ENCODE measurements at places on chromosomes 1 and 21. TPM values are rescaled to one million over a fixed set of nuclear protein-coding genes. Genes with fewer than 3 reads are reported as not detected.

Gene FALEC
- not detected for total RNA-seq

Gene ARHGAP29
- 32.5 TPM for total RNA-seq

Gene IL20
- not detected for total RNA-seq

Gene DMBX1
- total RNA-seq = not detected

Gene MANEAL
- 0.65 TPM for total RNA-seq

Gene RASSF5
- total RNA-seq = 4.1 TPM

All from fibroblast of the aortic adventitia (primary cell).